Sigmoid colon (tissue), 7 donors: ENCODE measurements at places on chromosomes 1 and 21. TPM values are rescaled to one million over a fixed set of nuclear protein-coding genes. Genes with fewer than 3 reads are reported as not detected.

DNA sequence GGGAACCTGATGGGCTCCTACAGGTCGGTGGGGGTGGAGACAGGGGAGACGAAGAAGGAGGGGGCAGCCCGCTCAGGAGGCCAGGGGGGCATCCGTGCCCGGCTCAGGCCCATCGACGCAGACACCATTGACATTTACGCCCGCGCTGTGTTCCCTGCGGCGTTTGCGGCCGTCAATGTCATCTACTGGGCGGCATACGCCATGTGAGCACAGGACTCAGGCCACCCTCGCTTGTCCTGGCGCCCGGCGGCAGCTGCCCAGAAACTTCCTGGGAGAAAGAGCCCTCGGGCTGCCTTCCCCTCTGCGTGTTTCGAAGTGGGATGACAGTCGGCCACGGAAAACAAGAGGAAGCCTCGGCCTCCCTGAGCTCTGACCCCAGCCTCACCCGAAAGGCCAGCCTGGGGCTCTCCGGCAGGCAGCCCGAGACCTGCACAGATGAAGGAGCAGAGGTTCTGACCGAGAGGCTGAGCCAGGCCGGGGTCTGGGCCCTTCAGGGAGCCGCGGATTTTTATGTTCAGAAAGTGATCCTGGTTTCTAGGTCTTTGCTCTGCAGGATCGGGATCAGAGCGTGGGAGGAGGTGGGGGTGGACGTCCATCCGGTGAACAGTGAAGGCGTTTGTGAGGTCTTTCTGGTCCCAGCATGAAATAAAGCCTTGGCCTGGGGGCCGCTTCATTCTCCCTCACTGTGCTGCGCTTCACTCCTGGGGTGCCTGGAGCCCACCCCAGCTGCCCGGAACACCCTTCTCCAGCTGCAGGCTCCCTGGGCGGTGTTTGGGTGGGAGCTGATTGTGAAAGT, 11.1 kb downstream of the GABRD start:
- DNase-seq, result no peak

GRCh38 chr1:95386371-95386770, 152.4 kb downstream of the RWDD3 start:
- DNase-seq, result no peak

DNA sequence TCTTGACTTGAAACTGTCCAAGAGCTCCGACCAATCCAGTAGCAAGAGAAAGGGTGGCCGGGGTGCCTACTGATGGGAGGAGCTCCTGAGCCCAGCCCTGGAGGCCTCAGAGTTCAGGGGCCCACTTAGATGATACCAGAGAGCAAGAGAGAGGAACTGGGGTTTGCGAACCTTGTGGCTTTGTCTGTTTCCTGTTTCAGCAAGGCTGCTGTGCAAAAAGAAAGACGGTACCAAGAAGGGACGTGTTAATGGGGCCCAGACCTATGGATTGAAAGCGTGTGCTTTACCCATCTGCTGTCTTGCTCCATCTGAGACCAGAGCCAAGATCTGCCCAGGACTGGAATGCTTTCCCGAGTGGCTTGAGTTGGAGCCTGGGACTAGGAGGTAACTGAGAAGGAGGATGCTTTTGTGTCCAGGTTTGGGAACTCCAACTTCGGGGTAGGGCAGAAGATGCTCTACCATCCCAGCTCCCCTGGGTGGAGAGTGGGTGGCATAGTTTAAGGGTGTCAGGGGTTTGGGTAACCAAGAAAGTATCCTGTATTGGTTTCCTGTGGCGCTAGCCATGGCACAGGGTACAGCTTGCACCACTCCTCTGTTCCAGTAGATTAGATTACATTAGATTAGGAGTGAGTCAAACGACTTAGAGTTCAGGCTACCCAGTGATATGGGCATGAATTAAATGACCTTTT, at the start of gene TRAF3IP3:
Gene TRAF3IP3 (plus strand): TSS at position 128 of the 689 bp plus-strand sequence. CDS start 3,987 bp downstream, outside the sequence.
- DNase-seq, result no peak

CFHR2 gene
- total RNA-seq, result not detected

TSPEAR gene
- not detected for total RNA-seq
